ENCODE measurements at places on chromosomes 6 and 20.

- no peak for DNase-seq
These were observed 94.0 kb upstream of the MCHR2 start for GRCh38 chr6:100088009-100088408.

GRCh38 chr6:136893187-136893586 is 28.9 kb upstream of the SLC35D3 start:
- no peak for DNase-seq

DNA sequence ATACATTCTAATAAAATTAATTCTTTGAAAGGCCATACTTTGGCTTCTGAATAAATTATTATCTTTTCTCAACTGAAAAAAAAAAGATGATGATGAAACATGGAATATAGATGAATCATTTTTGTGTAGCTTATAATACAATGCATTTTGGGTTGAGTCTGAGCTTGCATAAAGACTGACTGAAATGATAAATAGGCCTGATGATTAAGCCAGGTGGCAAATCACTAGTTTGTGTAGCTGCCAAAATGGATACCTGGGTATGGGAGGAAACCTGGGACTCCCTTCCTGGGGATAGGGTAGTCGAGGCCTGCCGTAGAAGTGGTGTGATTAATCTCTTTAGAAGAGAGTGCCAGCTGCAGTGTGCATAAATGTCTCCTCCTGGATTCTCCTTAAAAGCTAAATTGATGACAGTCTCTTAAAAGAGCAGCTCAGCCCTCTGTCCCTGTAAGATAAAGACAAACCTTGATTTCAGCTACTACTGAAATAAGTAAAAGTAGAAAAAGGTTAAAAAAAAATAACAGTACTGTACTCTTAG is 275.1 kb downstream of the GRIK2 start:
- DNase-seq = no peak

DNA sequence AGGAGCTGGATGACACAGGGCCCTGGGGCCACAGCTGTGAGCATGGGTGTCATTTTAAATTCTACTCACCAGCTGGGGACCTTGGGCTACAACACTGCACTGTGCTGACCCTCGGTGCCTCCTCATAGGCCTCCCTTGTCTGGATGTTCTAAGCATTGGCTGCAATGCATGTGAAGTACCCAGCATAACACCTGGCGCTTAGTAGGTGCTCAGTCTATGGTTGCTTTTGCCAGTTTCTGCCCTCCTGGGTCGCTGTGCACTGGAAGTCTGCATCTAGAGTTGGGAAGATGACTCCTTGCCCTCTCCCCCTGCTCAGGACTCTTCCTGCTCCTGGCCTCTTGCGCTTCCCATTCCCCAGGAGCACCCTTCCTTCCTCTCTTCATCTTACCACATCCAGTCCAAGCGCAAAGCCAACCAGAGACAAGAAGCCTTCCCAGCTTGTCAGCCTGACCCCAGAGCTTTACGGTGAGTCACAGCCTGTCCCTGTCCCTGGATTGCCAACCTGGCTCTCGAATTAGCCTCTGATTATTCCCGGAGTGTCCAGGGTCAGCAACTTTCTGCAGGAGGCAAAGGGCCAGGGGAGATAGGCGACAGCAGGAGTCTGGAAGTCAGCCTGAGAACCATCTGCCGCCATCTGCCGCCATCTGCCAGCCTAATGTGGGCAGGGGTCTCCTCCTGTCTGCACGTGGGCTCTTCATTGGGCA is 8.8 kb downstream of the SLC13A3 start:
- DNase-seq = no peak

DNA sequence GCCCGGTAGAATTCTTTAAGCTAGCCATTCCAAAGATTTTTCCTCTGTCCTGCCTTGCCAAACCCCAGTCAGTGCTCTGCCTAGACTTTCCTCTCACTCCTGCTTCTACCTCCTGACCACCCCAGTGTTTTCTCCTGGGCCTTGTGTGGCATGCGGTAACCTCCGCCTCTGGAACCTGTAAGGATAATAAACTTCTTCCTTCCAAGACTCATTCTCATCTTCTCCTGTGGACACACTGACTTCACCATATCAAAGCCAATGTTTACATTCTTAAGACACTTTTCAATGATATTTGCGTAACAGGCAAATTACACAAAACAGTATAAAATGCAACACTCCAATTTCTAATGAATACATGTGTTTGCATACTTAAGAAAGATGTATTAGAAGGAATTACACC is 354.6 kb downstream of the RNF144B start:
- no peak for DNase-seq
